ENCODE measurements at places on chromosomes 16 and 17.

DNA sequence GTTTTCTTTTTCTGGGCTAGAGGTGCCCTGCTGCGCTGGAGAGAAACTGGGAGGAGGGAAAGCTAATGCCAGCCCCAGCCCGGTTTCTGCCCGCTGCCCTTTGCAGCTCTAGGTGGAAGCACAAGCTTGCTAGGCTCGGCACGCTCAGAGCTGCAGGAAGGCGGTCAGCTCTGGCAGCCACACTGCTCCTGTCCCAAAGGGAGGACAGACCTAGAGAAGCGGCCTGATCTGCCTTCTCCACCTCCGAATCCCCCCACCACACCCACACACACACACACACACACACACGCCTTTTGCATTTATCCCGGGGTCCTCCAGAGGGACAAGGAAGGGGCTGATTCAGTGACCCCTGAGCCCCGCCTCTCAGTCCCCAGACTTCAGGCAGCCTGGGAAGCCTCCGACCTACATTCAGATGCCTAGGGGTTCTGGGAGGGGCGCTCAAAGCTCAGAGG is 418.1 kb downstream of the SOX9 start:
- DNase-seq = no peak

- DNase-seq = no peak
Observed at GRCh38 chr16:54923055-54923473, 7.6 kb upstream of the IRX5 start.

DNA sequence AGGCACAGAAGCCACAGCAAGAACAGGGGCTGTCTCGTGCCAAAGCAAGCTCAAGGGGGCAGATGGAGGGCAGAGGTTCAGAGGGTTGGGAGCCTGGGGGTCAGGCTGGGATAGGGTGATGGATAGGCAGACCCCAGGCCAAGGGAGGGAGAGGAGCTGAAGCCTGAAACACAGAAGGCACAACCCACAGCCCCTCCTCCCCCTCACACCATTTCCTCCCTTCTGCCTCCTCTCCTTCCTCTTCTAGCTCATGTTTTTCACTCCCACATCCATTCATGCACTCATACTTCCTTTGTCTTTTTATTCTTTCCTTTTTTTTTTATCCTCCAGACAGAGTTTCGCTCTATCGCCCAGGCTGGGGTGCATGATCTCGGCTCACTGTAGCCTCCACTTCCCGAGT is 61.1 kb downstream of the SOCS1 start:
- DNase-seq = no peak

GRCh38 chr17:64736804-64737492 is 74.8 kb upstream of the SMURF2 start:
- DNase-seq = peak; percentile 9

GRCh38 chr16:10992797-10993196 is 48.4 kb downstream of the CLEC16A start:
- DNase-seq = no peak
